Spinal cord (tissue), 10 donors: ENCODE measurements at places on chromosomes 2 and 18.

- no peak overlapping the region for H3K27ac ChIP-seq
- H3K27me3 ChIP-seq: no peaks in the 10 kb centered on the region
- no peak overlapping the region for H3K4me3 ChIP-seq
- peaks cover 3% of the 10 kb centered on the region for H3K4me1 ChIP-seq
Observed at GRCh38 chr18:46630160-46630559, 26.9 kb downstream of the LOXHD1 start.

GRCh38 chr18:839224-840022, 27.4 kb upstream of the YES1 start:
- peak; percentile 47 for DNase-seq
- no peaks in the 10 kb centered on the region for H3K36me3 ChIP-seq
- no peaks in the 10 kb centered on the region for H3K27me3 ChIP-seq
- no peak overlapping the region for H3K4me3 ChIP-seq
- no peak overlapping the region for H3K27ac ChIP-seq

GRCh38 chr18:75346671-75347070, 80.8 kb downstream of the SMIM21 start:
- H3K4me3 ChIP-seq: no peak overlapping the region
- no peak for DNase-seq
- peaks cover 12% of the 10 kb centered on the region for H3K4me1 ChIP-seq
- no peaks in the 10 kb centered on the region for H3K36me3 ChIP-seq

DNA sequence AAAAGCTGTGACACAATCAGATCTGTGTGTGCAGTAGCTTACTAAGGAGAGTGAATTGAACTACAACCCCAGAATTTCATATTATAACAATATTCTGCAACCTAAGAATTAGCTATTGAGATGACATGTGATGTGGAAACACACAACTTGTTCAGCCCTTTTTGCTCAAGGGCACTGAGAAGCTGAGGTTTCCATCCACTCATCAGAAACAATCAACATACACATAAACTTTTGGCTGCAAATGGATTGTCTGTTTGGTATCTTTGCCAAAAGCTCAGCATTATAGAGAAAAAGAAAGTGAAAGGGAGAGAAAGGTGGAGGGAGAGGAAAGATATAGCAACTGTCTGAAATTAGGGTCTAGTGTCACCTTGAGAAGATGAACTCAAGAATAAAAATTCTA, 117.2 kb upstream of the KLF7 start:
- DNase-seq: no peak
- no peaks in the 10 kb centered on the region for H3K27me3 ChIP-seq
- no peaks in the 10 kb centered on the region for H3K4me1 ChIP-seq
- no peak overlapping the region for H3K27ac ChIP-seq

- no peaks in the 10 kb centered on the region for H3K27me3 ChIP-seq
- DNase-seq: no peak
- no peak overlapping the region for H3K4me3 ChIP-seq
- H3K36me3 ChIP-seq: no peaks in the 10 kb centered on the region
Observed at GRCh38 chr18:56168049-56168781, 470.2 kb downstream of the TXNL1 start.

DNA sequence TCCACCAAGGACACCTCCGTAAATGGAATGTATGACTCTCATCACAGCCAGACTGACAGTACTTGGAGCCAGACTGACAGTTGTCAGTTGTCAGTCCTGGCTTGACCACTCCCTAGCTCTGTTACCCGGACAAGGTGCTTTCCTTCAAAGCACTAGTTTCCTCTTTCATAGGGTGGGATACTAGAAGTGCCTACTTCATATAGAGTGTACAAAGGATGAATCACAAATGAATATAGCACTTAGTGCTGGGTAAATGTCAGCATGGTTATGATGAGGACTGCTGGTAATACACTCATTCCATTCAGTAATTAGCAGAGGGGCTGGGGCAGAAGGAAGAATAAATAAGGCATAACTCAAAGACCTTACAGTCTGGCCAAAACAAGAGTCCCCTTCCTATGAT, 91.4 kb downstream of the ARL4C start:
- no peaks in the 10 kb centered on the region for H3K4me1 ChIP-seq
- H3K27ac ChIP-seq: no peak overlapping the region
- H3K36me3 ChIP-seq: no peaks in the 10 kb centered on the region
- no peak for DNase-seq
- H3K4me3 ChIP-seq: no peak overlapping the region
- no peaks in the 10 kb centered on the region for H3K27me3 ChIP-seq

GRCh38 chr2:86783615-86784339, 6.9 kb downstream of the CD8A start:
- peaks cover 12% of the 10 kb centered on the region for H3K4me1 ChIP-seq
- H3K4me3 ChIP-seq: no peak overlapping the region
- no peak for DNase-seq
- no peaks in the 10 kb centered on the region for H3K36me3 ChIP-seq

GRCh38 chr2:150526827-150527226, 39.4 kb upstream of the RND3 start:
- H3K36me3 ChIP-seq: no peaks in the 10 kb centered on the region
- H3K27ac ChIP-seq: no peak overlapping the region
- DNase-seq: peak; percentile 49
- H3K4me1 ChIP-seq: no peaks in the 10 kb centered on the region

- no peak overlapping the region for H3K4me3 ChIP-seq
- H3K27ac ChIP-seq: no peak overlapping the region
- no peak for DNase-seq
- peaks cover 5% of the 10 kb centered on the region for H3K4me1 ChIP-seq
- no peaks in the 10 kb centered on the region for H3K27me3 ChIP-seq
- no peaks in the 10 kb centered on the region for H3K36me3 ChIP-seq
Observed at GRCh38 chr2:17749753-17750438, 3.7 kb downstream of the SMC6 start.

- H3K27me3 ChIP-seq: no peaks in the 10 kb centered on the region
- DNase-seq: no peak
- H3K4me3 ChIP-seq: no peak overlapping the region
- no peak overlapping the region for H3K27ac ChIP-seq
Observed at GRCh38 chr18:47997338-47997780, 66.9 kb upstream of the SMAD2 start.

DNA sequence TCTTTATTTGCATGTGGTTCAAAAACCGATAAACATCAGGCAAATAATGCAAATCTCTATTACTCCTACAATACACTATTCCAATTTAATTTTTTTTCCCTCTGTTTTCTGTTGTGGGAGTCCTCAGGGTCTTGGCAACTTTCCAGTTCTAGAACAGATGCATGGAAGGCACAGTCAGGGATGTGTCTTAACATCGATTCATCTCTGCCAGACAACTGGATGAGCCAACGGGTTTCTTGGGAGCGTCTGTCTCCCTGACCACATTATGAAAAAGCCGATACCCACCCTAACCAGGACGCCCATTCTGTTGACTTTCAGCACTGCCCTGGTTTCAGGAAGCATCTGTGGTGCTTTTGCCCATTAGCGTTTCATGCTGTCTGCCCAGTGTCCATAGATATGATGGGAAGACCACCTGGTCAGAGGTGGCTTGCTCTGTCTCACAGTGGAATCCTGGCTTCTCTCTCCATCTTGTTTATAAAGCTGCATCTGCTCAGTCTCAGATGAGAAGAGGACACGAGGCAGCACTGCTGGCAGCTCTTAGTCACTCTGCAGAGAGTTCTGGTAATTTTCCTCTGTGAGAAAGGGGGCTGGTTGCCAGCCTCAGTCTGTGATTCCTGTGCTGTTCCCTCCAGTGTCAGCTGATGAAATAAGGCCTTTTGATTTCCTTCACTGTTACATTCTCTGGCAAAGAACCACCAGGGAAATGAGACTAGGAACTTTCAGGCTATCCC, 57.9 kb upstream of the KCNE4 start:
- peak overlapping the region; percentile 80 for H3K27ac ChIP-seq
- DNase-seq: no peak
- no peaks in the 10 kb centered on the region for H3K27me3 ChIP-seq
- H3K36me3 ChIP-seq: no peaks in the 10 kb centered on the region
- H3K4me3 ChIP-seq: no peak overlapping the region
- H3K4me1 ChIP-seq: peaks cover 4% of the 10 kb centered on the region

GRCh38 chr2:202006301-202006700, 27.4 kb upstream of the FZD7 start:
- H3K27me3 ChIP-seq: no peaks in the 10 kb centered on the region
- H3K36me3 ChIP-seq: no peaks in the 10 kb centered on the region
- no peak for DNase-seq
- no peak overlapping the region for H3K27ac ChIP-seq
- peaks cover 12% of the 10 kb centered on the region for H3K4me1 ChIP-seq

DNA sequence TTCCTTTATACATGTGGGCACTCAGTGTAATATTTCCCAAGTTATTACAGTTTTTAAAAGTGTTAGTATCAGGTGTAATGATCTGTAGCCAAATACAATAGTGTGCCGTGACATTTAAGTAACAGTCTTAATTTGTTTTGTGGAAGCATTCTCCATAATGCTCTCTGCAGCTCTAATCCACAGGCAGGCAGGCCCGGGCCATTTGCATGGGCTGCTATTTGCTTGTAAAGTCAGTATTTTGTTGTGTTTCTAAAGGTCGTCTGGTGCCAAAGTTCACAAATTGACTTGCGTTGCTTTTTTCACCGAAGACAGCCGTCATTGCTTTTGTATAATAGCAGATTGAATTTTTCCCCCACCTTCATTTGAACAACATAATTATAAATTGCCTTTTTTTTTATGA, 153.0 kb downstream of the GBX2 start:
- H3K36me3 ChIP-seq: peaks cover 23% of the 10 kb centered on the region
- H3K4me3 ChIP-seq: no peak overlapping the region
- H3K27me3 ChIP-seq: no peaks in the 10 kb centered on the region
- peaks cover 9% of the 10 kb centered on the region for H3K4me1 ChIP-seq
- DNase-seq: no peak

GRCh38 chr2:160876029-160876428, 284.2 kb upstream of the TANK start:
- no peak for DNase-seq
- no peak overlapping the region for H3K4me3 ChIP-seq
- no peaks in the 10 kb centered on the region for H3K4me1 ChIP-seq
- no peaks in the 10 kb centered on the region for H3K27me3 ChIP-seq

DNA sequence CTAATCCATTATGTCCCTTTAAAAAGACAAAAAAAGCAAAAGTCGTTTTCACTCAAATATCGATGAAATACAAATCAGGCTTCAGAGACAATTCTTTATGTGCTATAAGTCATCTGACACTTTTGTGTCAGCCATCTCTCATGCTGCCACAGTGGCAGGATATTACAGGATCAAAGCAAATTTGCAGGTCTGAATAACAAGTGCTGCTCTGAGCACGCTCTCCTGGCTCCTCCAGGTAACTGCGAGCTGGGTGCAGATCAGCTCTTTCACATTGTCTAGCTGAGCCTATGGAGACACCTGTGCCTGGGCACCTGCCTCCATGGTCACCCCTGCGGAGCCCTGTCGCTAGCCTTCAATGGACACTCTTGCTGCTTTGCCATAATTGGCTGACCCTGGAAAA, 250.2 kb upstream of the RAB12 start:
- H3K27ac ChIP-seq: no peak overlapping the region
- H3K4me3 ChIP-seq: no peak overlapping the region
- H3K27me3 ChIP-seq: no peaks in the 10 kb centered on the region
- H3K36me3 ChIP-seq: no peaks in the 10 kb centered on the region
- DNase-seq: no peak

DNA sequence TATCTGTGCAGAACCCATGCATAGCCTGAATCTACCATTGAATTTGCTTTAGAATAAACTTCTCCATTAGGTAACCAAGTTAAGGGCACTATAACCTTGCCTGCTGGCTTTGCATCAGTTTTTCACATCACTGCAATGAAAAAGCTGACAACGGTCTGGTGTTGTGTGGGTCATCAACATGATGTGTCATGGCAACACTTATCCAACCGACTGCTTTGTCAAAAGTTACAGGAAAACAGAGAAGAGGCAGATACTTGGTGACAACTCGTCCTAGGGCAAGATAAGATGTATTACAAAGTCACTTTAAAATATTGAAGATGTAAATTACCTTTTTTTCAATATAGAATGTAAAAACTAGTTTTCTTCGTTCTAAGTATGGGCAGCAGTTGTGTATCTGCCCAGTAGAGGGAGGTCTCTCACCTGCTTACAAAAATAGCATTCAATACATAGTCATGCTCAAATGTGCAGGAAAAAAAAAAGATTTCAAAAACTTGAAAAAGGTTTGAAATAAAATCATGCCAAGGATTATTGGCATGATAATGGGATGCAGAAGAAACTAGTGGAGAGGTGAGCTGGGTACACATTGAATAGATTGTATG, 96.3 kb downstream of the EVA1A start:
- no peaks in the 10 kb centered on the region for H3K27me3 ChIP-seq
- peak; percentile 66 for DNase-seq
- H3K4me3 ChIP-seq: no peak overlapping the region
- no peaks in the 10 kb centered on the region for H3K4me1 ChIP-seq

GRCh38 chr18:54250846-54251261, 18.5 kb upstream of the POLI start:
- H3K27me3 ChIP-seq: no peaks in the 10 kb centered on the region
- H3K4me1 ChIP-seq: peaks cover 9% of the 10 kb centered on the region
- DNase-seq: no peak

GRCh38 chr2:213002383-213002782, 149.0 kb downstream of the IKZF2 start:
- H3K36me3 ChIP-seq: no peaks in the 10 kb centered on the region
- H3K4me1 ChIP-seq: no peaks in the 10 kb centered on the region
- no peaks in the 10 kb centered on the region for H3K27me3 ChIP-seq
- no peak overlapping the region for H3K27ac ChIP-seq

DNA sequence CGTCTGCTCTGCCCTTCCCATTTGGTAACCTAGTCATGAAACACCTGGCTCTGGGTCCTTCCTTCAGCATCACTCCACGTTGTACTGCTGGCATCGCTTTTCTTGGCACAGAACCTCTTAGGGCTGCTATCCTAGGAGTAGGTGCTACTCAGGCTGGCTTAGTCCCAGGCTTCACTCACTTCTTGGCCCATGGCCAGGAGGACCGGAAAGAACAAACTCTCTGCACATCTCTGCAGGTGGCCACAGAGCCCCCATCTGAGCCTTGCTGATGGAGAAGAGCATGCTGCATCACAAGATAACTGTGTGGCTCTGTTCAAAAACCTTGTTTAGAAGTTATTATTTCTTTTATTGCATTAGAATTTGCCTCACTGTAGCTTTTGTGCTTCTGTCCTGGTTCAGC, 447.2 kb upstream of the TNP1 start:
- no peaks in the 10 kb centered on the region for H3K27me3 ChIP-seq
- no peak for DNase-seq
- H3K27ac ChIP-seq: no peak overlapping the region
- no peaks in the 10 kb centered on the region for H3K4me1 ChIP-seq

DNA sequence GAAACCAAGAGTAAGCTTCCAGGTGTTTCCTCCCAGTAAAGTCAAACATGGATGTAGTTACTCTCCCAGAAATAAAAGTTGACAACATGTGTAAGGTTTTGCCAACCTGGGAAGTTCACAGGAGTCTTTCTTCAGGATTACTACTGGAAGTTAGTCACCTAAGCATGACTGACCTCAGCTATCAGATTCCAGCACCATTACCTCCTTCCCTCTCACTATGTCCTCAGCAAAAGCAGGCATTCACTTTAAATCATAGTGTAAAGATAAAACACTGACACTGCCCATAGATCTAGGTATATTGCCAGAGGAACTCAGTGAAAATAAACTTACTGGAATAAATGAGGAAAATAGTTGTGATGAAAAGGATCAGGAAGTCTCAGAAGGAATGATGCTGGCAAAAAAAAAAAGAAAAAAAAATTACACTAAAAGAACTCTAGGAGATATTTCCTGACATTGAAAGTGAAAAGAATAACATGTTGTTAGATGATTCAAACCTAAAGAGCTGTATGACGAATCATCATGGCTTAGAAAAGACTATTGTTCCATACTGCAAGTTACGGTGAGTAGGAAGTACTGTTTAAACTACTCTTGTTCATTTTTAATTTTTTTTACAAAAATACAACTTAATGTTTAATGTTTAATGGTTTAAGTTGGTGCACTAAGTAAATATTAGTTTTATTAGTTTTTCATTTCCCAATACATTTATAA, 484.5 kb upstream of the ZNF804A start:
- no peaks in the 10 kb centered on the region for H3K4me1 ChIP-seq
- H3K36me3 ChIP-seq: no peaks in the 10 kb centered on the region
- no peaks in the 10 kb centered on the region for H3K27me3 ChIP-seq
- no peak overlapping the region for H3K4me3 ChIP-seq
- no peak overlapping the region for H3K27ac ChIP-seq
